ENCODE measurements at places on chromosomes 16 and 17. TPM values are rescaled to one million over a fixed set of nuclear protein-coding genes. Genes with fewer than 3 reads are reported as not detected.

- DNase-seq, result no peak
Observed at GRCh38 chr16:86048882-86049585, 150.1 kb downstream of the IRF8 start.

- DNase-seq, result no peak
Observed at GRCh38 chr17:55446581-55447205, 25.1 kb upstream of the MMD start.

DNA sequence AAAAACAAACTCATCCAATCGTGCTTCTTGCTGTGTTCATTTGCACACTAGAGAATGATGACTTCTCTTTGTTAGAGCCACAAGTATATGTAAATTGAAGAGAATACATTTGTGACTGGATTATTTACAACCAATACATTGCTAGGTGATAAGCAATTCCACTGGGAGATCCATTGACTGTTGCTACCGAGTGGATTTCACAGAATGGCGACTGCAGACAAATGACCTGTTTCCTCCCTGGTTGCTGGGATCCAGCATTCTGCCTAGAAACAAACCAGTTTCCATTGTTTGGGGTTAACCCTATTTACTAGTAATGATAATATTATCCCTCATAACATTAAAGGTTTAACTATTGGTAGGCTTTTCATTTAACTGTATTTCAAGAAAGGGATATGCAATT, 36.9 kb upstream of the CPHXL start:
- DNase-seq, result no peak

Gene VEZF1
- total RNA-seq, result 42.6 TPM

Gene MBTD1
- total RNA-seq, result 12.0 TPM

GRCh38 chr17:45394091-45394490, 38.6 kb downstream of the ARHGAP27 start:
- DNase-seq, result no peak
